Activated gamma-delta T cell treated with anti-CD3 and anti-CD28 coated beads, Interleukin-2, amount 50 U/mL, for 16 hours (primary cell): ENCODE measurements at places on chromosomes 4 and X.

DNA sequence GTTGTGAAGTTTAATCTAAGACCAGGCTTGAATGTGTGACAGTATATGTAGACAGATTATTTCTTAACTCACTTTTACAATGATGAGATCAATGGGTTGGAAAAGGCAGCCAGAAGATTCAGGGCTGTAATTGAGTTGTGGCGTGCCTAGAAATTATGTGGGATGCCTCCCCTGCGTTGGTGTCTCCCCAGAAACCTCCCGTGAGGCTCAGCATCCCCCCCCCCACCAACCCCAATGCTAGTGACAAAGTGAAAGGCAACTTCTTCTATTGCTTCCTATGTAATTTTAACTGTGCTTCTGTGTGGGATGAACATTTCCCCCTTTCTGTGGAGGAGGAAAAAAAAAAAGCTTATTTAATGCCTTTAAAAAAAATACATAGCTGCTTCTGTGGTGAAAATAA, 297.9 kb downstream of the ARHGAP10 start:
- DNase-seq, result no peak

DNA sequence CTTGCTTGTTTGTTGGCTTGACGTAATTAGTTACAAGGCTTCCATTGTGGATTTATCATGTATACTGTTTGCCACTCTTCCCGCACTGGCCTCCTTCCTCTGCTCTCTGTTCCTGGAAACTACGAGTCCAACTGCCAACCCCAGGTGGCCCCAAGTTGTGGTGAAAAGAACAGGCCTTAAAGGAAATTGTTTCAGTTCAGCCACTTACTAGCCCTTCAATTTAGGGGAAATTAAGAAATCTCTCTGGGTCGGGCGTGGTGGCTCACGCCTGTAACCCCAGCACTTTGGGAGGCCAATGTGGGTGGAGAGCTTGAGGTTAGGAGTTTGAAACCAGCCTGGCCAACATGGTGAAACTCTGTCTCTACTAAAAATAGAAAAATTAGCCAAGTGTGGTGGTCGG, 28.0 kb downstream of the RBM47 start:
- DNase-seq, result no peak

- no peak for DNase-seq
Measured at GRCh38 chr4:130186931-130187330, 1091.0 kb downstream of the C4orf33 start.

DNA sequence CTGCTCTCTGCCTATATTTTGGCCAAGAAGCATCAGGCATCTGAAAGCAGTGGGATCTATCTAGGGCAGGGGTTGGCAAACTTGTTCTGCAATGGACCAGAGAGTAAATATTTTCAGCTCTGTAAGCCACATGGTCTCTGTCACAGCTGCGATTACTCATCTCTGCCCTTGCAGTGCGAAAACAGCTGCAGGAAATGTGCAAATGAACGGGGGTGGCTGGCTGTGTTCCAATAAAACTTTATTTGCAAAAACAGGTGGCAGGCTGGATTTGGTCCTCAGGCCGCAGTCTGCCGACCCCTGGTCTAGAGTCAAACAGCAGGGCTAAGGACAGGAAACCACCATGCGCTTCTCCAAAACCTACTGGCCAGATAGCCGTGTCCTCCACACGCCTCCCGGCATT, 48.6 kb downstream of the ACOX3 start:
- no peak for DNase-seq

DNA sequence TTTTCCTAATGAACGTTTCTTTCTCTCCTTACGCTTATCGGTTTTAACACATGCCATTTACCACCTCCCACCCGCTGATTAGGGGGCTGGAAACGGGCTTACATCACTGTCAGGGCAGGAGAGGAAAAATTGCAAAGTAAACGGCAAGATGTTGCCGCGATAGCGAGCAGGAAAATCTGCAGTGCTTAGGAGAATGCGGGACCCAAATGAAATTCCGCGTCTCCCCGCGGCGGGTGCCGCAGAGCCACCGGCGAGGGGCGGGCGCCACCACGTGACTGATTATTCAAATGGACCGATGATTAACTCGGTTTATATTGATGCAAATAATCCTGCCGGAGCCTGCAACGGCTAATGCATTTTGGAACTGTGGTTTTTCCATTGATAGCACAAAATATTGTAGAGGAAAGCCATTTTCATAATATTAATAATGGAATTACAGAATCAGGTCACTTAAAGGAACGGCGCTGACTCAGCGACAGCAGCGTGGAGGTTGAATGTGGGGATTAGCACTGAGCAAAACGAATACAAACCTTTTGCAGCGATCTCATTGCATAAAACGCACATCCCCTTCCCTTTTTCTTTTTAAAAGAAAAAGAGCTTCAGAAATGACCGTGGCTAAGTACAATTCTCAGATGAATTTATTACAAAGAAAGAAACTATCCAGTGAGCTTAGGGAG, 224.2 kb downstream of the STIM2 start:
- DNase-seq, result no peak

GRCh38 chr4:105149771-105150170, 3.1 kb downstream of the TET2 start:
- no peak for DNase-seq

GRCh38 chrX:41705680-41706374, 17.1 kb downstream of the GPR34 start:
- no peak for DNase-seq

GRCh38 chr4:39542611-39543012, 15.4 kb upstream of the UGDH start:
- no peak for DNase-seq

DNA sequence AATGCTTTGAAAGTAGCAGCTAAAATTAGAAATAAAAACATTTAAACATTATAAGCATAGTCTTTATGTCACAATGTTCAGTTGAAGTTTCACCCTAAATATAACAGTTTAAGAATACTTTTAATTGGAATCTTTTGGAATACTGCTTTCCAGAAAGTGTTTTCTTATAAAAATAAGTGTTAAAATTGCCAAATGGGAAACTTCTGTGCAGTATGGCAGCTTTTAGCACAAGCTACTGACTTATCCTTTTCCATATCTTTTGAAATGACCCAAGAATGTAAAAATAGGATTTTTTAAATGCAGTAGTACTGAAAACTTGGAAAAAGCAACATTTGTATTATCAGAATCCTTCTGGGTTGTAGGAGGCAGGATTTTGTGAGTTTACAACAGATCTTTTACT, 34.2 kb downstream of the CEP135 start:
- DNase-seq, result no peak

DNA sequence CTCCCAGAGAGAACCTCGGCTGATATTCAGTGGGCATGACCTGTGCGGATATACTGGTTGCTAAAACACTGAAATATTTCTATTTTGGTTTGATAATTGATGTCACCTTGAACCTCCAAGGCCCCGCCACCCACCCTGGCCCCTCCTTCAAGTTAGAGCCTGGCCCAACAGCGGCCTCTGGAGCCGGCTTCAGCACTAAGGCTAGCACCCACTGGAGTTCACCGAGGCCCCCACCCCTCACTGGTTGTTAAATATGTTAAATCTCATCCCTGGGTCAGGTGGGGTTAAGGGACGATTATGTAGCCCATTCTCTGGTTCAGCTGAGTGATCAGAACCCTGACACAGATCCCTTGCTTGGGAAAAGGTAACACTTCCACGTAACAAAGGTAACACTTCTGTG, 24.3 kb downstream of the SEL1L3 start:
- no peak for DNase-seq

DNA sequence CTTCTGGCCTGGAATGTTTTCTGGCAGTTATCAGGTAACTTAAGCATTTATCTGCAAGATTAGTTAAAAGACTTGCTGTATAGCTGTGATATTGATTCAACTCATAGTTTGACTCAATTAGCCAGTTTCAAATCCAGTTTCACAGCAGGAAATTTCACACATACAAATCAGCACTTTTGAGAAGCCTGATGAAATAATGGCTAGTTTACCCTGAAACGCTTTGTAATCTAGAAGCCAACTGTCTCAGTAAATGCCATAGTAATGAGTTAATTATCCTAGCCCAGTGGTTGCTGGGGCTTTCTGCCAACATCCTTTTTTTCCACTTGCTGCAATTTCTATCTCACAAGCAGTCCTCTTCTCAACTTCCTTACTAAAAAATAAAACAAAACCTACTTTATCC, 53.1 kb downstream of the ARHGEF38 start:
- no peak for DNase-seq

DNA sequence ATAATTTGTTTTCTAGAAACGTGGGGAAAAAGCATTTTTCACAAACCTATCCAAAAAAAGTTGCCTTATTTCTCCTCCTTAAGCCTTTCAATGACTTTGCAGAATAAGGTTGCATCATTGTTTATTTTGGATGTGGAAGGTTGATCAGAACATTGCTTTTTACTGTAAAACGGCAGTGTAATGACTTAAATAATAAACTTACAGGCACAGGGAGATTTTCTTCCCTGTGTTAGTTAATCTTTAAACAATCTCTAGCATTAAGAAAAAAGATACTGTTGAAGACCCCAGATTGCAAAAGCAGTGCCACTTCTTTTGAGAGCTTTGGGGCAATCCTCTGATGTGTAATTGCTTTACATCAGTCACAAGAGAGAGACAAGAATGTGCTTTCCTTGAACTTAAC, 153.4 kb downstream of the ARX start:
- no peak for DNase-seq

GRCh38 chr4:71604785-71605184, 179.1 kb downstream of the GC start:
- DNase-seq, result no peak

DNA sequence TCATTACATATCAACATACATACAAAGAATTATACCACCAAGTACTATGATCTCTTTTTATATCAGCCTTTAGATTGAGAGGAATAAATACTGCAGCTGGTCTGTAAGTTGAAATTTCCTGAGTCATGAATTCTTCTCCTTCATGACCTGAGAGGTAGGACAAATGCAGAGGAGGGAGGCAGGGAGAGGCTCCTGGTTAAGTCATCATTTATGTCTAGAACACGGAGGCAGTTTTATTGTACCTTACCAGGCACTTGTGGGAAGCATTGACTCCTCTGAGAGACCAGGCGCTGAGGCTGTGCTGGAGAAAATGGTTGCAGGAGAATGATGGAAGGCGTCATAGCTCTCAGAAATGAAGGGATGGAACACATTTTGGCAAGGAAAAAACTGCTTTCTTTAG, 12.5 kb upstream of the CASK start:
- no peak for DNase-seq

- no peak for DNase-seq
Measured at GRCh38 chr4:38105475-38106220, 145.4 kb downstream of the PTTG2 start.

GRCh38 chr4:48375651-48376304, 34.4 kb downstream of the SLAIN2 start:
- DNase-seq, result no peak

GRCh38 chr4:14977830-14978229, 24.5 kb upstream of the CPEB2 start:
- DNase-seq, result no peak

DNA sequence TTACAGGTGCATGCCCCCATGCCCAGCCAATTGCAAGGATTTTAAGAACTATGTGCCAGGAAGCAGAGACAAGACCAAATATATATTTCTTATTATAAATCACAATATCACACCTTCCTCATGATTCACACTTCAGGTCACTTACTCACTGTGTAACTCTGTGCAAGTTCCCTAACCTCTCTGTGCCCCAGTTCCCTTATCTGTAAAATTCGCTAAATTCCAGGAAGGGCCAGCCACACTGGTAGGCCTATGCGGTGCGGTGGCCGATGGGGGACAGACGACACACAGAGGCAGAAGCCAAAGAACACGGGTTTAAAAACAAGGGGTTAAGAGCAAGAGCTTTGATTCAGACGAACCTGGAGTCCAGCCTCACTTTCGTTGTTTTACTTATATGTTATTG, 2.8 kb downstream of the TRIM2 start:
- DNase-seq, result no peak

- no peak for DNase-seq
Measured at GRCh38 chr4:168509786-168510185, 12.9 kb downstream of the PALLD start.

- DNase-seq, result no peak
Measured at GRCh38 chr4:36027203-36027602, 217.1 kb downstream of the ARAP2 start.

GRCh38 chr4:168221301-168221700, 97.3 kb downstream of the DDX60 start:
- no peak for DNase-seq

GRCh38 chr4:142064181-142064580, 427.8 kb downstream of the IL15 start:
- no peak for DNase-seq

GRCh38 chr4:185468999-185469398, 2.5 kb downstream of the CCDC110 start:
- no peak for DNase-seq

- no peak for DNase-seq
Measured at GRCh38 chrX:48966796-48967579, 4.7 kb downstream of the KCND1 start.

DNA sequence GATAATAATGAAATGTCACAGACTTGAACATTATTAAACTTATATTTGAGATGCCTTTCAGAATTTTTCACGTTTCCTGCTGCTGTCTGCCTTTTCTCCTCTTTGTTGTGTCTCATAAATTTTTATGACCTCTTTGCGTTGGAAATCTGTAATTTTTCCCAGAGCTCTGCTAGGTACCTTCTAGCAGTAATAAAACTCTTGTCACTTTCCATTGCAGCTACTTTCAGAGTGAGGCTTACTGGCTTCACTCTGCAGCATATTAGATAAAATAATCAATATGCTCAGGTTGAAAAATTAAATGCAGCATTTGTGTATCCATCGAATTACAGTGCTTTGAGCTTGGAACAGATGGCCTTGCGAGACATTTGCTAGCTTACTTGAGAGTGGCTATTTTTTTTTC, 689.0 kb downstream of the GRID2 start:
- DNase-seq, result no peak

GRCh38 chr4:123327846-123328429, 68.7 kb upstream of the SPRY1 start:
- DNase-seq, result no peak

GRCh38 chrX:16990839-16991238, 44.4 kb downstream of the REPS2 start:
- no peak for DNase-seq

- no peak for DNase-seq
Measured at GRCh38 chr4:176619430-176619829, 173.3 kb downstream of the VEGFC start.

- no peak for DNase-seq
Measured at GRCh38 chrX:19613645-19614323, 98.5 kb upstream of the MAP3K15 start.

- no peak for DNase-seq
Measured at GRCh38 chrX:9794495-9794894, 8.3 kb downstream of the SHROOM2 start.

- DNase-seq, result no peak
Measured at GRCh38 chrX:45517090-45517973, 316.7 kb upstream of the DIPK2B start.

GRCh38 chr4:121155893-121156292, 8.2 kb downstream of the TNIP3 start:
- DNase-seq, result no peak

GRCh38 chr4:150814873-150815272, 200.2 kb downstream of the LRBA start:
- DNase-seq, result no peak

DNA sequence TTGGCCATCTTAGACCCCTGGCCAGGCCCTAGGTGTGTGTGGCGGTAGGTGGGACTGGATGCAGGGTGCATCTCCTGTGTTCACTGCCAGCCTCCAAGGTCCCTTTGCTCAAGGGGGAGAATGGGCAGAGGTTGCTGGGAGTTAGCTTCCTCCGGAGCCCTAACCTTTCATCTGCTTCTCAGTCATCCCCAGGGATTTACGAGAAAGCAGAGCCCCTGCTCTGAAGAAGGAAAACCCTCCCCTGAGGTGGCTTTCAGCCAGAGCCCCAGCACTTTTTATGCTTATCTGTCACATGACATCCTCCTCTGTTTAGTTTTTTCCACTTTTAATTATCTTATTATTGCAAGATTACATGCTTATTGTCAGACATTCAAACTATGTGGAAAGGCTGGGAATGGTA, 44.9 kb upstream of the DDX3X start:
- DNase-seq, result no peak
